ENCODE measurements at places on chromosomes 12 and 14.

- DNase-seq, result no peak
Observed at GRCh38 chr14:41749429-41749828, 142.8 kb downstream of the LRFN5 start.

DNA sequence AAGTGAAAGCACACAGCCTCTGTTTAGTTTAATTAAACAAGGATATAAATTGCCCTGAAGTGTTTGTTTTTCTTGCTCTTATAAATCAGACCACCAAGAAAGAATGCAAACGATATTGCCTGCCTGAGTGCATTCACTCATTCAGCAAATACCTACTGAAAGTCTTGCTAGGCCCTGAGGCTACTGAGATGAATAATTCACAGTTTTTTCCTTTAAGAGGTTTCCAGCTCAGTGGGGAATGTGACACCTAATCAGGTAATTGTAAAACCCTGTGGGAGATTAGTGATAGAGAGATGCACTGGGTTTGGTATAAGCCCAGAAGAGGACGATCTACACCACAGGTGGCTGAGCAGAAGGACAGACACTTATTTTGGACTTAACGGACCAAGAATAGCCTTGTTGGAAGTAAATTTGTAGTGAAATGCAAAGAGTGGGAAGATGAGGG lies 151.4 kb downstream of the SLC35F4 start:
- no peak for DNase-seq

GRCh38 chr14:95370076-95370475 lies 50.4 kb upstream of the CLMN start:
- no peak for DNase-seq

DNA sequence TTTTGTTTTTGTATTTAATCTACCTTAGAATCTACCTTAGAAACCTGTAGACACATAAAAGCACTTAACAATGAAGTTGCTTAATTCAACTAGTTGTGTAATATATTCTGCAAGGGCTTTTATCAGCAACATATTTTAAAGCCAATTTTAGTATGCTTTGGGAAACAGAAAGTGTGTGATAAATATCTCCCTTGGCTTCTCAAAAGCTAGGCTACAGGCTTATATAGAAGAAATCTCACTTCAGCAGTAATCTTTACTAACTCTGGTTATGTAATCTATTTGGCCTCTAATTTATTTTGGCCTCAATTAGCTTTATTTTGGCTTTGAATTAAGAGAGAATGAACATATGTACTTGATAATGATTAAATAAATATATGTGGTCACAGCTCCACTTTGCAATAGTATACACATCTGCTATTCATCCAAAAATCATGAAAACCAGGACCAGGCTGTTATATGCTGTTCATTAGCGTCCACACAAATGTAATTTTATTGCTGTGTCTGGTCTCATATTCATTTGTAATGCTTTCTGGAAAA lies 37.2 kb downstream of the LRP6 start:
- DNase-seq, result no peak

DNA sequence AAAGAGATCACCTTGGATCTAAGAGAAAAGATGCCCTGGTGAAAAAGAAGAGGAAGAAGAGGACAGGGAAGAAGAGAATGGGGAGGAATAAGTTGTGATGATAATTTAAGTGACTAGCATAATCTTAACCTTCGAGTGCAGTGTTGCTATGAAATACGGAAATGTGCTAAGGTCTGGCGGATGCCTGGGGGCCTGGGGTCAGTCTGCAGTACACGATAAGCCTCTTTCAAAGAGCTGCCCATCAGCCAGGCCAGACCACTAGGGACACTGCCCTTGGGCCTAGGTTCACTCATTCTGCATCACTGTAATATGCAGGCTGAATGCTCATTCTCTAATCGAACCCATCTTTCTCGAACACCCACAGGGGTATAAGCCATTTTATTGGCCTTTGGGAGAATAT lies 83.4 kb downstream of the PLEKHG3 start:
- DNase-seq, result no peak

GRCh38 chr12:89306827-89307473 lies 45.4 kb downstream of the DUSP6 start:
- no peak for DNase-seq

- DNase-seq, result no peak
Observed at GRCh38 chr14:68669111-68669511, 123.8 kb downstream of the ZFP36L1 start.

GRCh38 chr12:8499616-8500015 lies 13.7 kb upstream of the CLEC4D start:
- no peak for DNase-seq

DNA sequence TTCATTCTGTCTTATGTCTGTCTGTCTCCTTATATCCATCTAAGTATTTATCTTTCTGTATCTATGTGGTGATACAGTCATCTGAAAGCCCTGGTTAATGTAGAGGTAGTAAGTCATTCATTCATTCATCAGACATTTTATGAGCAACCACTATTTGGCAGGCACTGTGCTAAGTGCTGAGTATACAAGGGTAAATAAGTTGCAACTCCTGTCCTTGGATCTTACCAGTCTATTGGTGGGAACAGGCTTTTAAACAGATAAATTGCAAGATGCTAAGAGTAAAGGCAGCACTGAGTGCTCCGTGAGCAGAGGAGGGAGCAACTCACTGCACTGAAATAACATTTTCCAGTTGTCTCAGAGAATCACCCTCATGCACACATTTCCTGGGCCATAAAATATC lies 68.6 kb downstream of the TMEM30B start:
- DNase-seq, result no peak

- DNase-seq, result no peak
Observed at GRCh38 chr14:28652782-28653181, 113.8 kb upstream of the FOXG1 start.

- DNase-seq, result no peak
Observed at GRCh38 chr12:19799216-19799615, 359.9 kb downstream of the AEBP2 start.

GRCh38 chr12:125533434-125534029 lies 468.3 kb downstream of the AACS start:
- no peak for DNase-seq

DNA sequence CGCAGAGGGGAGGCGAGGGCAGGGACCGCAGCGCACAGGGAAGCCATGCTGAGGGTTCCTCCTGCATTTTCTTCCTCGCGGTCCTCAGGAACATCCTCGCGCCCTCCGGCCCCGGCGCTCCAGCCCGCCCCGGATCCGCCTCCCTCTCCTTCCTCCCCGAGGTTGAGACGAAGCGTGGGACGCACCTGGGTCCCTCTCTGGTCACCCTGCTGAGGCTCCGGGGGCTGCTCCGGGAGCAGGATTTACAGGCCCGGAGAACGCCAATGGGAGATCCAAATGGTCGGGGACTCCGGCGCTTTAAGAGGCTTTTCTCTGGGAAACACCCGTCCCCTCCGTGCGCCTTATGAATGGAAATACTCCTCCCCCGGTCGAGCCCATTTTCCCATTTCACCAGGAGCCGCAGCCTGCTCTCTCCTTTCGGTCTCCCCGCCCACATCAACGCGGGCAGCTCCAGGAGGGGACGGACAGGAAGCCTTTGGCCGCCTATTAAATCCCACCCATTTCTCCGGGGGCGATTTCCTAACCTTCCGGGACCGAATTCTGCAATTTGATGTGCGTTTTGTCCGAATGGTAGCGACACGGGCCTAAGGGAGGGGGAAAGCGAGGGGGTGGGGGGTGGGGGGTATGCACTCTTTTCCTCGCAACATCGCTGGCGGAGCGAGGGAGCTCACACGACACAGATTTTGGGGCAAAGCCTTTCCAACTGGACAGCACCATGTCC lies at the start of gene UNC79:
Gene UNC79, plus strand, starts transcription at position 625 of the 721 bp plus-strand sequence. Its CDS starts 91 bp downstream, at position 716.
- no peak for DNase-seq

DNA sequence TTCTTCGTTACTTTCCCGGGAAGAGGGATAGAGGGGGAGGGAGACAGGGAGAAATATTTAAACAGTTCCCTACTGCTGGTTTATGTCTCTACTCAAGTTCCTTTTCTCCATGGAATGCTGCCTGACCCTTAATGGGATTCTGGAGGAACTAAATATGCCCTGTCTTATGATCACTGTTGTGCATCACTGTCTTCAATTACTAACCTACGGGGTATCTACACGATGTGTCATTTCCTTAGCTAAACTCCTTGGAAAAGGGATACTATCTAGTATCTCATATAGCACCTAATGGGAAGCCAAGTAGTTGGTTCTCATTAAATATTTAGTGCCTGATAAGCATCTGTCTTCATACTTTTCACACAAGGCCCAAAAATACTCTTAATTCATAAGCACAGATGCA lies 37.5 kb upstream of the FBLN5 start:
- DNase-seq, result no peak

DNA sequence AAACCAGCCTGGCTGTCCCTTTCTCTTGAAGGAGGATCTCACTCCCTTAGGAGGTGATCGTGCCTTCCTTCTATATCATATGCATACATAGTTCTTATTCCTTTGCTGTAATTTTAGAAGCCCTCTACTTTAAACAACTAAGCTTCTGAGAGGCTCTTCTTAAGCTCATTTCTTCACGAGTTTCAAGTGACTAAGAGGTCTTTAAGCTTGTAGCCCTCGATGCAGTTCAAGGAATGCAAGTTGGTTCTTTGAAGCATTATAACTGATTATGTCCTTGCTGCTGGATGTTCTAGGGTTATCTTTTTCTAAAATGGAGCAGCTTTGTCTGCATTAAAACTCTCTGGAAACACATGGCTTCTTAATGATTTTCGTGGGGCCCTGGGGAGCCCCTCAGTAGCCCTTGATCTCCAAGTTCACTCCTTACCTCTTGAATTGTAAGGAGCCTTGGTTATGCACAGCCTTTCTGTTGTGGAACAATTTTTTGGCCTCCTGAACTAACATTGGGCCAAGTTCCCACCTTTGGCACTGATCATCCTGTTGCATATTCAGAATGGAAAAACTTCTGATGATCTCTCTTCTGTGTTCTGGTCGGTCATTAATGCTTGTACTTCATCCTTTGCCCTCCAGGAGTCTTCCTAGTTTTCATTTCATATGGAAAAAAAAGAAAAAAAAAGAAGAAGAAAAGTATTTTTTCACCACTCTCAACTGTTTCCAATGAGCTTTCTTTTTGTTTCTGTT lies 12.6 kb downstream of the RASSF8 start:
- DNase-seq, result no peak

DNA sequence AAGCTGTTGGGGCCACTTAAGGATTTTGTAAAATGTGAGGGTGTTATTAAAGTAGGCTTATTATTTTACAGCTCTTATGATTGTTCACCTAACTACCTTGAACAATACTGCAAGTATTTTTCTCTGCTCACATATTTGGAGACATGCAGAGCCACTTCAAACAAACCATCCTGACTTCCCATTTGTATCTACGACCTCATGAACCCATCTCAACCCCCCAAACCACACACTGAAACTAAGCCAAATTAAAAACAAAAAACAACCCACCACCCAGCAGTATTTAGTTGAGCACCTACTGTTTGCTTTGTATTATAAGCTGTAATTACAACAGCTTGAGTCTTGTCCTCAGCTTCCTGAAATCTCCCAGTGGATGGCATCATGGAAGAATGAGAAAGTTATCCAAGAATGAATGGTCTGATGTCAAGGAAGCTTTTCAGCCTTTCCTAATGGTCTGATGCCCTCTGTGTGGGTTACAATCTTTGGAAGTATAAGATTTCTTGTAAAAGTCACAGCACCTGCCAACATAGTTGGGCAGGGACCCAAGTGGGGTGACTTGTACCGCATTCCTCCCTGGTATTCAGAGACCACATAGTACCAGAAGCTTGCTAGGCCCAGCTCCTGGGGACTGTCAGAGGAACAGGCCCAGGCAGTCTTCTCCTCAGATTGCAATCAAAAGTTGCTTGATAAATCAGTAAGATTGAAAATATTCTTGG lies 416.6 kb downstream of the ZFP36L1 start:
- no peak for DNase-seq

- DNase-seq, result no peak
Observed at GRCh38 chr14:103384450-103385151, 614 bp upstream of the MARK3 start.

GRCh38 chr12:68794653-68795251 lies 13.2 kb upstream of the MDM2 start:
- no peak for DNase-seq

DNA sequence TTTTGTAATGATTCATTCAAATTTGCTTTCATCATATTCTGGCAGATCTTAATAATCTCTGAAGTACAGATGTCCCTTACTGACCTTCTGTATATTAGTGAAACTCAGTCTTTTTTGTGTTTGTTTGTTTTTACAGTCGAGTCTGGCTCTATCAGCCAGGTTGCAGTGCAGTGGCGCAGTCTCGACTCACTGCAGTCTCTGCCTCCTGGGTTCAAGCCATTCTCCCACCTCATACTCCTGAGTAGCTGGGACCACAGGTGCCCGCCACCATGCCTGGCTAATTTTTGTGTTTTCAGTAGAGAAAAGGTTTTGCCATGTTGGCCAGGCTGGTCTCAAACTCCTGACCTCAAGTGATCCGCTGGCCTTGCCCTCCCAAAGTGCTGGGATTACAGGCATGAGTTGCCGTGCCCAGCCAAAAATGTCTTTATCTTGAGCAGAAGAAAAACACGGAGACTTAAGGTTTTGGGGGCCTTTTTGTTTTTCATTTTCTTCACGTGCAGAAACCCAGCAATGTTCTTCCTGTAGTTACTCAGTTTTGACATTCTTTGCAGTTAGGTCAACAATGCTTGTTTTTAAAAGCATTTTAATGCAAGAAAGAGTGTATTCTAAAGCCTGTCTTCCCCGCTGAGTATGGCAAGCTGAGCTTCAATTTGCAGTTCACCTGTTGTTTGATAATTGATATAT lies 79.5 kb downstream of the FAR2 start:
- DNase-seq, result no peak

DNA sequence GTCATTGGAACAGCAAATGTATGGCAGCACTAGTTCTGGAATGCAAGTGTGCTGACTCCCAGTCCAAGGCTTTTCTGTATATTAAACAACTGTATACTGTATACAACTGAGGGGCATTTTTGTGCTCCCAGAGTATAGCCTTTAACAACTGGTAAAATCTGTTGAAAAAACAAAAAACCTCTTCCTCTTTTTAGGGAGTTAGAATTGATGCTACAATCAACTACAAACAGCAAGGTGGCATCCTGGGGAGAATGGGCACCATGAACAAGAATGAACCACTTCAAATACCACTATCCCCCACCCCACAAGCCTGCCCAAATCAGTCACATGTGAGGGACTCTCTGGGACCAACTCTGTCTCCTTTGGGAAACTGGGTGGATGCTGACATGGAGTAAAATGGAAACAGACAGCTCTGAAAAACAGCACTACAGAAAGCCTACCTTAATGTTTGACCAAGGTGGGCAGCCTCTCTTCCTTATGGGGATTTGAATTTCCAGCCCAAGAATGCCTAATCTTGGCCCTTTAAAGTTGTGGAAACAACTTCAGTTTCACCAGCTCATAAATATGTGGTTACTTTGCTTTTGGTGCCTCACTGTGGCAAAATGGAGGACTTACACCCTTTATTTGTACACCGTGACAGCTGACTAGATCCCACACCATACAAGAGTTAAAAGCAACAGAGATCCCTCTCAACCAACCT lies 7.5 kb downstream of the VTI1B start:
- DNase-seq, result peak; percentile 12

GRCh38 chr14:63209160-63209559 lies 4.9 kb downstream of the RHOJ start:
- DNase-seq, result no peak

- DNase-seq, result peak; percentile 0
Observed at GRCh38 chr12:39272871-39273655, 169.9 kb downstream of the KIF21A start.

Data from activated CD4-positive, alpha-beta T cell treated with anti-CD3 and anti-CD28 coated beads, Interleukin-2, amount 50 U/mL, for 1 hour (primary cell).